Dermis microvascular lymphatic vessel endothelial cell (primary cell): ENCODE measurements at places on chromosomes 4 and X. TPM values are rescaled to one million over a fixed set of nuclear protein-coding genes. Genes with fewer than 3 reads are reported as not detected.

The MAGEA2 gene
- total RNA-seq: not detected in 2 replicates

- no peak for DNase-seq
Measured at GRCh38 chrX:81259020-81259713, 57.3 kb downstream of the SH3BGRL start.

GRCh38 chrX:110000847-110001713 is 1.8 kb upstream of the TMEM164 start:
- DNase-seq: no peak

- DNase-seq: no peak
Measured at GRCh38 chrX:15434205-15434604, 50.0 kb upstream of the VEGFD start.

The ARAP2 gene
- total RNA-seq: under 0.01 and 0.13 TPM in 2 replicates

- DNase-seq: no peak
Measured at GRCh38 chr4:77170926-77171325, 13.9 kb downstream of the CCNG2 start.

DNA sequence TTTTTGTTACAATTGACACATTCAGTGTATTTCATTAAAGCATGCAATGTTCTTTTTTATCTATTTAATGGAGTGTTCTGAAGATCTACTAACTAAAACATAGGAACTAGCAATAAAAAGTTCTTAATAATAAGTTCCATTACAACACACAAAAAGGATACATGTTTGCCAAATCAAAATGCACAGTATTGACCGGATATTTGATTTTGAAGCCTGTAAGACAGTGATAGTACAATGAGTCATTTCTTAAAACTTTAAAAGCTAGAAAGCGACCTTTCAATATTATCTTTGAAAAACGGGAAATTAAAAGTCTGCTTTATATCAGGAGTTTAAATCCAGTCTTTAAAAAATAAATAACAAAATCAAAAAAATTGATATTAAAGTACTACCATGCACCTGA is 2.4 kb upstream of the PRDM5 start:
- DNase-seq: no peak

- DNase-seq: no peak
Measured at GRCh38 chr4:107616838-107617389, 103.1 kb downstream of the PAPSS1 start.

DNA sequence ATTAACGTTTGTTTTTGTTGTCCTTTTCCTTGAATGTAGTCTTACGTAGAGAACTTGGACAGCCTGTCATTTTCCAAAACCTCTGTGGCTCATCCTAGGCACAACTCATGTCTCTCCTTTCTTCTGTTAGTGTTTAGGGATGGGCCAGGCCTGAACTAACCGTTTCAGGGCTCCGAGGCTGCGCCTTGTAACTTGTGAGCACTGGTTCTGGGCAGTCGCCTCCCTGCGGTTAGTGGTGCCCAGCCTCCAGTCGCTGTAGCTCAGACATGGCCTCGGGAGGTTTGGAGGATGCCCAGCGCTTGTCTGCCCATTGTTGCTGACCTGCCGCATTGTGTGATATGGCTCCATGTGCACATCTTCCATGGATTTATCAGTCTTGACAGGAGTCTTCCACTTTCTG is 32.8 kb downstream of the TMEM131L start:
- no peak for DNase-seq

The LINC00632 gene
- 0.26 and 0.38 TPM in 2 replicates for total RNA-seq

The ATP8A1 gene
- 9.9 and 66.1 TPM in 2 replicates for total RNA-seq

The CLCN4 gene
- total RNA-seq: 5.4 and 6.3 TPM in 2 replicates

The OTC gene
- 0.13 and 0.26 TPM in 2 replicates for total RNA-seq

DNA sequence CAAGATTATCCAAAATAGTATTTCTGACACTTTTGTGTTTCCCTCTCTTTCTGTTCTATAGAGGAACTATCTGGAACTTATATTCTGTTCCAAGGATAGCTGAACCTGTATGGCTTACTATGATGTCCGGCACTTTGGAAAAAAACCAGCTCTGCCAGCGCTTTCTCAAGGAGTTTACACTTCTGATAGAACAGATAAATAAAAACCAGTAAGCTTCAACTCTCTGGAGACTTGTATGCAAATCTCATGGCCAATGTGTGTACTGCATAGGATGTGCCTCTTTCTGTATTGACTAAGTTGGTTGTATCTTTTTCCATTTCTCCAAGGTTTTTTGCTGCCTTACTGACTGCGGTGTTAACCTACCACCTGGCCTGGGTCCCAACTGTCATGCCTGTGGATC is 92.5 kb downstream of the FNIP2 start:
- DNase-seq: no peak

DNA sequence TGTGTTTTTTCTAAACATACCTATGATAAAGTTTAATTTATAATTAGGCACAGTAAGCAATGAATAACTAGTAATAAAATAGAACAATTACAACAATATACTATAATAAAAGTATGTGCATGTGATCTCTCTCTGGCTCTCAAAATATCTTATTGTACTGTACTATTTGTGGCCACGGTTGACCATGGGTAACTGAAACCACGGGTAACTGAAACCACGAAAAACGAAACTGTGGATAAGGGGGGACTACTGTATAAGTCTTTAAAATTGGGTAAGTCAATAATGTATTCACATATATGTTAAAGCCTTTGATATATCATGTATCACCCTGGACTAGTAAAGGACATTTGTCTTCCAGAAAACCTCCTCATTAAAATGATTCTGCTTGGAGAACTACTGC is 20.0 kb downstream of the TMEM154 start:
- no peak for DNase-seq

GRCh38 chrX:119654112-119654531 is 38.8 kb downstream of the SEPTIN6 start:
- DNase-seq: no peak

DNA sequence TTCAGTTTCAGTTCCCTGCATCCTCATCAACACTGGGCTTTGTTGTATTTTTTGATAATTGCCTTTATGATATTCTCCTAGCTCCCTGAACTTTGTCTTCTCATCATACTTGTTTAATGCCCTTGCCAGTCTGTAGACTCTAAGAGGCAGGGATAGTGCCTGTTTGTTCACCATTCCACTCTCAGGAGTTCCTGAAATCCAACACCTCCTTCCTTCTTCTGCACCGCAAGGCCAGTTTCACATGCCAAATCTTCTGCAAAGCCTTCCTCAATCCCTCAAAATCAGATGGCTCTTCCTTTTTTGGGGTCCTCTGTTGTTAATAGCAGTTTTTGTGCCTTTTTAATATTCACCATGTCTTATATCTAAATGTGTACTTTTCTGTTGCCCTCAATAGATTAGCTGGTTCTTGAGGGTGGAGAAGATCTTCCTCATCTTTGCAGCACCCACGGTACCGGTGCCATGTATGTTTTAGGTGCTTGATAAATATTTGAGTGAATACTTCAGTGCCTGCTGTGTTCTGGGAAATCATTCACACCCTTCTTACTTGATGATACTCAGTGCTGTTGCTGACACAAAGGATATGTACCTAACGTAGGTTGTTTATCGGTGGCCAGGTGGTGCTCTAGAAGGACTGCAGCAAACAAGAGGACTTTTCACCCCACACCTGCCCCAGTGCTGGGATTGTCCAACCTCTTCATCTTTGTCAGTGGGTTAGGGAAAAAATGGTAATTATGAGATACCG is 85.3 kb upstream of the LIMCH1 start:
- DNase-seq: no peak
